Activated CD4-positive, alpha-beta memory T cell treated with anti-CD3 and anti-CD28 coated beads for 36 hours (primary cell): ENCODE measurements at places on chromosomes 7 and 10. TPM values are rescaled to one million over a fixed set of nuclear protein-coding genes. Genes with fewer than 3 reads are reported as not detected.

Gene BCAP29
- 42.9 TPM for total RNA-seq

Gene PDE6C
- not detected for total RNA-seq

Gene TUBB8
- total RNA-seq = not detected

GRCh38 chr7:149598721-149599308, 101.2 kb upstream of the ZNF746 start:
- H3K4me3 ChIP-seq = no peak overlapping the region
- H3K4me1 ChIP-seq = peaks cover 35% of the 10 kb centered on the region
- H3K36me3 ChIP-seq = peaks cover 50% of the 10 kb centered on the region
- H3K27me3 ChIP-seq = no peaks in the 10 kb centered on the region

GRCh38 chr7:149759093-149759860, 14.1 kb downstream of the ZNF467 start:
- H3K4me1 ChIP-seq = no peaks in the 10 kb centered on the region
- no peak overlapping the region for H3K27ac ChIP-seq
- no peak overlapping the region for H3K4me3 ChIP-seq
- no peak for DNase-seq
- no peaks in the 10 kb centered on the region for H3K36me3 ChIP-seq

Gene PIK3AP1
- 4.3 TPM for total RNA-seq

DNA sequence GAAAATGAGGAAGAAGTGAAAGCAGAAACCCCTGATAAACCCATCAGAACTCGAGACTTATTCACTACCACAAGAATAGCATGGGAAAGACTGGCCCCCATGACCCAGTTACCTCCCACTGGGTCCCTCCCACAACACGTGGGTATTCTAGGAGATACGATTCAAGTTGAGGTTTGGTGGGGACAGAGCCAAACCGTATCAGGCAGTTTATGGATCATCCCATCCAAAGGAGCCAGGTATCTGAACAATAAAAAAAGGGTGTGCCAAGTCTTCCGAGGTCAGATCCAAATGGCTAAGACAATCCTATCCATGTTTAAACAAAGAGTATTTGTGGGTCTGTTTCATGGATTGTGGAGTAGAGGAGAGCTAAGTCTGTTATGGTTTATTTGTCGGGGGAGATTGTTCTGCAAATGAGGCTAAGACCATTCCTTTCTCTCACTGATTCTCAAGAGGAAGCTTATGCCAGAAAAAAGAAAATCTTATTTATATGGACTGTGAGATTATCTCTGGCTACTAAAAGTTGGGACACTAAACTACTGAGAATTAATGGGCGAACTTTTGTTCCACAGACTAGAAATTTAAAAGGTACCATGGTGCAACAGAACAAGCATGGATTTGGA, 203.7 kb downstream of the IPMK start:
- no peak for DNase-seq
- no peaks in the 10 kb centered on the region for H3K4me1 ChIP-seq
- H3K36me3 ChIP-seq = no peaks in the 10 kb centered on the region
- H3K27ac ChIP-seq = no peak overlapping the region

GRCh38 chr7:82413237-82413636, 30.3 kb downstream of the CACNA2D1 start:
- H3K4me1 ChIP-seq = no peaks in the 10 kb centered on the region
- no peak overlapping the region for H3K27ac ChIP-seq
- H3K36me3 ChIP-seq = no peaks in the 10 kb centered on the region
- DNase-seq = no peak

DNA sequence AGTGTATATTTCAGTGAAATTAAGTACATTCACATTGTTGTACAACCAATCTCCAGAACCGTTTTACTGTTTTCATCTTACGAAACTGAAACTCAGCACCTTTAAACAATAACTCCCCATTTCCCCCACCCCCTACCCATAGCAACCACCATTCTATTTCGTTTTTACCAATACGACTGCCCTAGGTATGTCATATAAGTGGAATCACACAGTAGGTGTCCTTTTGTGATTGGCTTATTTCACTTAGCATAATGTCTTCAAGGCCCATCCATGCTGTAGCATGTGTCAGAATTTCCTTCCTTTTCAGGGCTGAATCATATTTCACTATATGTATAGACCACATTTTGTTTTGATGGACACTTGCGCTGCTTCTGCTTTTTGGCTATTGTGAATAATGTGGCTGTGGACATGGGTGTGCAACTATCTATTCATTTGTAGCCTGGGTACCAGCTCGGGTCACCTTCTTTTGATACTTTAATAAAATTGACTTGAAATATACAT, 34.3 kb upstream of the DLG5 start:
- H3K4me3 ChIP-seq = no peak overlapping the region
- DNase-seq = no peak
- no peaks in the 10 kb centered on the region for H3K36me3 ChIP-seq
- H3K4me1 ChIP-seq = peaks cover 9% of the 10 kb centered on the region
- no peak overlapping the region for H3K27ac ChIP-seq
